GM18507 (cell line): ENCODE measurements at places on chromosomes 5 and 9.

GRCh38 chr5:175870820-175871447, 444 bp upstream of the CPLX2 start:
- DNase-seq: no peak

DNA sequence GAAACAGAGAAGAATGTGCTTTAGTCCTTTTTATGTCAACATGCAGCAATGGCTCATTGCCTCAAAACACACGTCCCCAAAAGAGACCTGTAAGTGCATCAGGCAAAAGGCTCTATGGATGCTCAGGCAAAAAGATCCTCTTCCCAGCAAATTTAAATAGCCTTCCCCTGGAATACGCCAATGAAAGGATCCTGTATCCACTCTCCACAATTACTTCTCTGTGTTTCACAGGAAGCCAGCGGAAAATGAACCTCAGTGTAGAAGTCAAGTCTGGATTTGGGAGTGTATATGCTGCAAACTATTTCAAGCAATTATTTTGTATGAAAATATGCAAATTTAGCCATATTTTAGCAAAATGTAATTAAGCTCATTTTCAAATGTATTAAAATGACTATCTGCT, 217.9 kb downstream of the EPB41L4A start:
- no peak for DNase-seq

- no peak for DNase-seq
These were observed 11.5 kb upstream of the PRRC1 start for GRCh38 chr5:127505905-127506304.

DNA sequence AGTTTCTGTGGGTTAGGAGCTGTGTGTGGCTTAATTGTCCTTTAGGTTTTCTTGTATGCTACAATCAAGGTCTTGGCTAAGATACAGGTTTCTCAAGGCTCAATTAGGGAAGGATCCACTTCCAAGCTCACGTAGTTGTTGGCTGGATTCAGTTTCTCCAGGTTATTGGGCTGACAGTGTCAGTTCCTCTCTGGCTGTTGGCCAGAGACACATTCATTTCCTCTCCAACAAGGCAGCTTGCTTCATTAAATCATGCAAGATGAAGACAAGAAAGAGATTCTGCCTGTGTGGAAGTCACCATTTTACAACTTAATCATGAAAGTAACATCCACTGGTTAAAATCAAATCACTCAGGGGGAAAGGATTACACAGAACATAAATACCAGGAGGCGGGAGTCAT, 275.7 kb upstream of the KIF2A start:
- no peak for DNase-seq

GRCh38 chr9:12863618-12864017, 88.8 kb downstream of the LURAP1L start:
- no peak for DNase-seq

DNA sequence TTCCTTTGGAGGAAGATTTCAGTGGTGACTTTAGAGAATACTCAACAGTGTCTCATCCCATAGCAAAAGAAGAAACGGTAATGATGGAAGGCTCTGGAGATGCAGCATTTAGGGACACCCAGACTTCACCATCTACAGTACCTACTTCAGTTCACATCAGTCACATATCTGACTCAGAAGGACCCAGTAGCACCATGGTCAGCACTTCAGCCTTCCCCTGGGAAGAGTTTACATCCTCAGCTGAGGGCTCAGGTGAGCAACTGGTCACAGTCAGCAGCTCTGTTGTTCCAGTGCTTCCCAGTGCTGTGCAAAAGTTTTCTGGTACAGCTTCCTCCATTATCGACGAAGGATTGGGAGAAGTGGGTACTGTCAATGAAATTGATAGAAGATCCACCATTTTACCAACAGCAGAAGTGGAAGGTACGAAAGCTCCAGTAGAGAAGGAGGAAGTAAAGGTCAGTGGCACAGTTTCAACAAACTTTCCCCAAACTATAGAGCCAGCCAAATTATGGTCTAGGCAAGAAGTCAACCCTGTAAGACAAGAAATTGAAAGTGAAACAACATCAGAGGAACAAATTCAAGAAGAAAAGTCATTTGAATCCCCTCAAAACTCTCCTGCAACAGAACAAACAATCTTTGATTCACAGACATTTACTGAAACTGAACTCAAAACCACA, 67.4 kb downstream of the VCAN start:
- DNase-seq: no peak

DNA sequence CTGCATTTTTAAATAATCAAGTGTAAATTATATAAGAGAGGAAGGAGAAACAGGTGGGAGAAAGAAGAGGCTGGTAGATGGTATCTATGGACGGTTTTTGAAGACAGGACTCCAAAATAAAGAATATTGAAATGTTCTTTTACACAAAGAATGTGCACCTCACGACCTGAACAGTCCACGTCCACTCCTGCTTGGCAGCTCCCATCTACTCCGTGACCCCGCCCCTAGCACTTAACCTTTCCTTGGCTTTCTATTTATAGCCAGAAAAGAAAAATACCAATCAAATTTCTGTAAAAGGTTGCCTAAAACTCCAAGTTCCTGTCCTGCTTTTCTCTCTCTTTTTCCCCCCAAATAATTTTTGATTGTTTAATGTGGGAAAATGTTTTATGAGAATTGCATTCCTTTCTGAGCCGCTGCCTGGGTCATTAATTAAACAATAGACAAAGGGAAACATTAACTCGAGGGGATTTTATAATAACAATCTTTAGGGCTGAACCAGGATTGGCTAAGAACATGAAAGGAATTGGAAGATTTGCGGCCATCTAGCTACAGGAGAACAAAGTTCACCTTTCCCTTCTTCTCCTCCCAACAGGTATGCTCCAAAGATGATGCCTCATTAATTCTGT, 173.6 kb upstream of the MAP3K1 start:
- no peak for DNase-seq

DNA sequence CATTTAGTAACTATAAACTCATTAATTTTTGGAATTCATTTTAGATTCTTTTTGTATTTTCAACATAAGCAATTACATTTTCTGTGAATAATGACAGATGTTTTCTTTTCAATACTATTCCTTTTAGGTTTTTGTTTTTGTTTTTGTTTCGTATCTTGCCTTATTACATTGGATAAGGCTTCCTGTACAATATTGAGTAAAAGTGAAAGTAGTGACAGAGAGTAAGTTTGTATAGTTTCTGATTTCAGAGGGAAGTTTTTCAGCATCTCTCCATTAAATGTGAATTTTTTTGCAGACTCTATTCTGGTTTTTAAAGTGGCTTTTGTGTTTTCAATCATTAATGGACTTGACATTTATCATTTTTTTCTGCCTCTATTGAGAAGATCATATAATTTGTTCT, 12.8 kb upstream of the CAMK4 start:
- DNase-seq: no peak

DNA sequence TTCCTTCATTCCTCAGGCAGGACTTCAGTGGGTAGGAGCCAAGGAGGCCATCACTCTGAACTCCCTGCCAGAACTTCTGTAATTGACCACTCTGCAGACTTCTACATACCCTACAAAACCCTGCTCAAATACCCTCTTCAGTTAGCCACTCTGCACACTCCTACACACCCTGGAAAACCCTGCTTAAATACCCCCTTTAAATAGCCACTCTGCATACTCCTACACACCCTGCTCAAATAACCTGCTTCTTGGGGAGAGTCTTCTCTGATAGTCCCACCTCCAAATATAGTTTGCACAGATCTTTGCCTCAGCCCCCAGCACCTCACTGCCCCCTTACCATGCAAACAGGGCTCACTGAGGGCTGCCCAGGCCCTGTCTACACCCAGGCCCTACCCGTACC, 18.6 kb upstream of the CARD19 start:
- no peak for DNase-seq

GRCh38 chr5:95907067-95907705, 54.5 kb downstream of the ELL2 start:
- no peak for DNase-seq

GRCh38 chr5:173014671-173015070, 31.1 kb downstream of the ATP6V0E1 start:
- no peak for DNase-seq

DNA sequence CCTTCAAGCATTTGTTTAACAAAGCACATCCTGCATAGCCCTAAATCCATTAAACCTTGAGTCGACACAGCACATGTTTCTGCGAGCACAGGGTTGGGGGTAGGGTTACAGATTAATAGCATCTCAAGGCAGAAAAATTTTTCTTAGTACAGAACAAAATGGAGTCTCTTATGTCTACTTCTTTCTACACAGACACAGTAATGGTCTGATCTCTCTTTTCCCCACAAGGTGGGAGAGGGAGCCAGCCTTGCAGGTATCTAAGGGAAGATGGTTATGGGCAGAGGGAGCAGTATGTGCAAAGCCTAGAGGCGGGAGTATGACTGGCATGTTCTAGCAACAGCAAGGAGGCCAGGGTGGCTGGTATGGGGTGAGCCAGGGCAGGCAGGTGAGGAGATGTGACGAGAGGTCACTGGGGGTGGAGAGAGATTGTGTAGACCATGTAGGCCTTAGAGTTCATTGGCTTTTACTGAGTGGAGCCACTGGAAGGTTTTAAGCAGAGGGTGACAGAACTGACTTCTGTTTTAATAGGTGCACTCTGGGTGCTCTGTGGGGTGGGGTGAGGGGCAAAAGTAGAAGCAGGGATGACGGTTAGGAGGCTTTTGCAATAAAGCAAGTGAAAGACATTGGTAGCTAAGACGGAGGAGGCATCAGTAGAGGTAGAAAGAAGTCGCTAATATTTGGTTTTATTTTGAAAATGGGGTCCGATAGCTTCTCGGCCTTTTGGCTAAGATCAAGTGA, 5.1 kb upstream of the RPS14 start:
- no peak for DNase-seq

DNA sequence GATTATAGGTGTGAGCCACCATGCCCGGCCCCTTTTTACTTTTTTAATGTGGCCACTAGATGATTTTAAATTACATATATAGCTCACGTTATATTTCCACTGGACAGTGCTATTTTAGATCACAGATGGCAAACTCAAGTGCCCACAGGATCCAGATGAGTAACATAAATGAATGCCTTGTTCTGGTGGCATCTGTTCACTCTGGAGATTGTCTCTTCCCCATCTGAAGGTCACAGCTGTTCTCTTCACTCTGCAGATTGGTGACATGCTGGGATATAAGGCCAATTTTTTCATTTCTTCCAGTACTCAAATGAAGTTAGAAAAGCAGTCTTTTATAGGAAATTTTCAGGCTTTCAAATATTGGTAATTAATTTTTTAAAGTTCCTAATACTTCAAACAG, 160.1 kb downstream of the DOCK8 start:
- no peak for DNase-seq

- DNase-seq: no peak
These were observed 54.0 kb upstream of the NEURL1B start for GRCh38 chr5:172587061-172587405.

- no peak for DNase-seq
These were observed 260.1 kb upstream of the CDH18 start for GRCh38 chr5:20248118-20248517.

- no peak for DNase-seq
These were observed 515.3 kb downstream of the TLE1 start for GRCh38 chr9:81174023-81174422.

- DNase-seq: no peak
These were observed 36.1 kb downstream of the HMCN2 start for GRCh38 chr9:130301483-130302286.

DNA sequence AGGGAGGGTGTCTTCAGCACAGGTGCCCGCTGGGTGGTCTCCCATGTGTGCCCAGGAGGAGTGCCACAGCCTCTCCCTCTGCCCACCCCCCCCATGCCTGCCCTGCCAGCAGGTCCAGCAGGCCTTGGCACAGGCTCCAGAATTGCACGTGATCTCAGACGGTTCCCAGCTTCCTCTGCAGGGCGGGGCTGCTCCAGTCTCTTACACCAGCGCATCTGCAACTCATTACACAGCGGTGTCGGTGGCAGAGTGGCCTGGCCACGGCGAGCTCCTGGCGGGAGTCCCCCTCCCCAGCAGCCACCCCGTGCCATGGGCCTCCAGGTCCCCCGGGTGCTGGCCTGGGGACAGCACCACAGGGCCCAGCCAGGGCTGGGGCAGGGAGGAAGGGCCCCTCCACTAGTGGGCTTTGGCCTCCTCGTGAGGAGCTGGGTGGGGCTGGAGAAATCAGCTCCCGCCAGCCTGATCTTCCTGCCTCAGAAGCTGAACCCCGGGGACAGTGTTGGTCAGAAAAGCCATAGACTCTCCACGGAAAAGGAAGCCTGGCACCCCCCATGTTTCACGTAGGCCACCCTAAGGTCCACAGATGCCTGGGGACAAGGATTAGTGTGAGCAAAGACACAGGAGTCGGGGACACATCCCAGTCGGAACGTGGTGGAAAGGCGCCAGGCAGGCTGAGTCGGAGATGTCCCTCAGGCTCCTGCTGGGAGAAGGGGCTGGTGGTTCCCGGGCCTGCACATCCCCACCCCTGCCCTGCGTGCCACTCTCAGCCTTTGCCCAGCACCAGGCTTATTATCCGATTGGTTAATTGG, 40.2 kb downstream of the RXRA start:
- no peak for DNase-seq

GRCh38 chr9:137001857-137002645, 5.7 kb upstream of the CLIC3 start:
- no peak for DNase-seq

- no peak for DNase-seq
These were observed 180.5 kb upstream of the SH3GL2 start for GRCh38 chr9:17398350-17398749.

GRCh38 chr5:1017056-1017455, 8.5 kb downstream of the NKD2 start:
- DNase-seq: no peak

- DNase-seq: no peak
These were observed 32.8 kb downstream of the ZNF474 start for GRCh38 chr5:122162100-122162638.

DNA sequence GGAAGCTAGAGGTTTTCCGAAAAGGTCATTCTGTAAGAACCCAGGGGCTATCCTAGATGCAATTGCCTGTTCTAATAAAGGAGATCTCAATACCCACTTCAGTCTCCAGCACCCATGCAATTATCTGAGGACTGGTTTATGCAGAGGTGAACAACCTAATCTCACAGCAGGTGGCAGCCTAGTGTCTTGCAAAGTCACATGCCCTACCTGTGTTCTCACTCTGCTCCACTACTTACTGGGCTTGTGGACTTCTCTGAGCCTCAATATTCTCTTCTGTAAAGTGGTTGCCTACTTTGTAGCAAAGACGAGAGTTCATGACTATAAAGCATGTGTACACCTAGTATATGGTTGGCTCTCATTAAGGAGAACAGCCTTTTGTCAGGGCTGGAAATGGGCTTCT, 21.0 kb upstream of the ALDH1B1 start:
- no peak for DNase-seq

DNA sequence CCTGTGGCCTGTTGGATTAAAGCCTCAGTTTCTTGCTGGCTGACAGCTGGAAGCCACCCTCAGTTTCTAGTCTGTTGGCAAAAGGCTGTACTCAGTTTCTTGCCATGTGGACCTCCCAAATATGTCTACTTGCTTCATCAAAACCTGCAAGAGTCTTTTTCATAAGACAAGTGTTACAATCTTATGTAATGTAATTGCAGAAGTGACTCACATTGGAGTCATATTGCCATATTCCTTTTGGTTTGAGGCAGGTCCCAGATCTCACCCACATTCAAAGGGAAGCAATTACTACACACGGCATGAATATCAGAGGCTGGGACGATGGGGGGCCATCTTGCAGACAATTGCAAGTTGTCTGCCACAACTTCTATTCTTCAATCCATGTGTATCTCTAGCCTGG, 286.7 kb upstream of the IL12B start:
- no peak for DNase-seq
